Hepatocyte (in vitro differentiated cells): ENCODE measurements at places on chromosomes 12 and 14. TPM values are rescaled to one million over a fixed set of nuclear protein-coding genes. Genes with fewer than 3 reads are reported as not detected.

The SERPINA5 gene
- 73.6 and 98.7 TPM in 2 replicates for polyA plus RNA-seq

The SPTB gene
- 1.1 and 1.7 TPM in 2 replicates for polyA plus RNA-seq

The ABCD2 gene
- polyA plus RNA-seq, result 0.19 TPM in 1 of 2 replicates, not detected in the other

The SERPINA9 gene
- not detected in 2 replicates for polyA plus RNA-seq

The GATC gene
- polyA plus RNA-seq, result 19.0 and 26.0 TPM in 2 replicates

The SRRM4 gene
- 0.01 and 0.05 TPM in 2 replicates for polyA plus RNA-seq

The CAPZA3 gene
- polyA plus RNA-seq, result not detected in 2 replicates

The TMEM63C gene
- polyA plus RNA-seq, result 5.4 and 9.7 TPM in 2 replicates

The PLEK2 gene
- polyA plus RNA-seq, result 14.6 and 16.5 TPM in 2 replicates

The GPR162 gene
- polyA plus RNA-seq, result 2.3 and 6.2 TPM in 2 replicates

The IL23A gene
- 2.1 and 3.1 TPM in 2 replicates for polyA plus RNA-seq

The FBLN5 gene
- 337 and 359 TPM in 2 replicates for polyA plus RNA-seq

The ENDOU gene
- polyA plus RNA-seq, result 1.0 TPM in 1 of 2 replicates, not detected in the other

The ELK3 gene
- polyA plus RNA-seq, result 12.9 and 13.4 TPM in 2 replicates

The LRRC43 gene
- polyA plus RNA-seq, result 0.90 and 1.7 TPM in 2 replicates

The MYO1A gene
- polyA plus RNA-seq, result 23.8 and 25.2 TPM in 2 replicates

The ACVR1B gene
- 4.8 and 5.7 TPM in 2 replicates for polyA plus RNA-seq

The LACRT gene
- not detected in 2 replicates for polyA plus RNA-seq

The GDF3 gene
- polyA plus RNA-seq, result 0.19 TPM in 1 of 2 replicates, not detected in the other

The FIGNL2 gene
- 1.1 and 1.9 TPM in 2 replicates for polyA plus RNA-seq

The SMOC1 gene
- 2.1 and 3.4 TPM in 2 replicates for polyA plus RNA-seq

The PSMC1 gene
- polyA plus RNA-seq, result 144 and 163 TPM in 2 replicates
